ENCODE measurements at places on chromosomes 5 and 9.

GRCh38 chr9:99266255-99267023 is 44.4 kb downstream of the SEC61B start:
- DNase-seq: no peak

DNA sequence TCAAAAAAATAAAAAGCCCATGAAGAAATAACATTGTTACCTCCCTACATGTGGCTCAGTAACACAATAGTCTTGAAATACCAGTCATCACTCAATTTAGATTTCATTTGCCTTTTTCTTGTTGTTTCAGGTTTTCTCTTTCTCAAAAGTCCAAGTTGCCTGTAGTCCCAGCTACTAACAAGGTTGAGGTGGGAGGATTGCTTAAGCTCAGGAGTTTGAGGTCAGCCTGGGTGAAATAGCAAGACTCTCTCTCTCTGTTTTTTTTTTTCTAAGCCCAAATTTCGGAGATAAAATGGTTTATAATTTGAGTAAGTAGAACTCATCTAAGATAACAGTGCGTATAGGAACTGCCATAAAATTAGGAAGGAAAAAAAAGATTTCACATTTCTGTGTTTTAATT is 17.5 kb upstream of the NDUFS4 start:
- no peak for DNase-seq

- DNase-seq: no peak
These were observed 72.8 kb downstream of the PTTG1 start for GRCh38 chr5:160494451-160494850.

DNA sequence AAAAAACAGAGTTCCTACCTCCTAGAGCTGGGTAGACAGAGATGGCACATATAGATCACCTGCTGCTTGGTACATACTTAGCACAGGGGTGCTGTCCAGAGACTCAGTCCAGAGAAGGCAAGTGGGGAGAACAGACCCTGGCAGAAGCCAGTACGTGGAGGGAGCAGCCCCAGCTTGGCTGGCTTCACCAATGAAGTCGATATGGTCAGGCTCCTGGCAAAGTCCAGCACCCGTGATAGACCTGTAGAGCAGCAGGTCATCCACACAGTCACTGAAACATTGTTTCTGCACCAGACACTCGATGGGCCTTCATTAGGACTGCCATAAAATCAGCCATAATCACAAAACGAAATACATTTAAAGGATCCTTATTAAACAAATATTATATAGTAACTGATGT is 45.8 kb downstream of the WHRN start:
- DNase-seq: no peak
